Testis (tissue), 5 donors: ENCODE measurements at places on chromosomes 7 and 10. TPM values are rescaled to one million over a fixed set of nuclear protein-coding genes. Genes with fewer than 3 reads are reported as not detected.

GRCh38 chr7:108492742-108493141 lies 33.2 kb downstream of the PNPLA8 start:
- DNase-seq, result no peak

- no peak for DNase-seq
Observed at GRCh38 chr10:110546499-110547110, 20.9 kb upstream of the SMC3 start.

GRCh38 chr7:82358923-82359322 lies 84.7 kb downstream of the CACNA2D1 start:
- no peak for DNase-seq

The SPDYE2 gene
- 19.5 TPM for polyA plus RNA-seq

The GHITM gene
- polyA plus RNA-seq, result 284 TPM

DNA sequence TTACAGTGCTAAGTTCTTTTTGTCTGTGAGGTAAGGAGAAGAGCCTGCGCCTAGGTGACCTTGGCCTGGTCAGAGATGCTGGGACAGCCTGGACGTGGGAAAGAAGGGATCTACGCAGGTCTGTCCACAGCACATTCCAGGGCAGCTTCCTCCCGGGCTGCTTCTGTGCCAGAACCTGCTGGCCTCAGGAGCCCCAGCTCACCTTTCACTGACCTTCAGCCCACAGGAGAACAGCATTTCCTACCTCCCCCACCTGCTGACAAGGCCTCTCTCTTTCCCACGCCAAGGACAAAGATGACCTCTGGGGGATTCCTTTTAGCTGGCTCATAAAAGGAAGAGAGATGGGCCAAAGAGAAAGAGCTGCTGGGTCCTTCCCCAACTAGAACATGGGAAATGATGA lies 260.6 kb downstream of the KCNMA1 start:
- no peak for DNase-seq

DNA sequence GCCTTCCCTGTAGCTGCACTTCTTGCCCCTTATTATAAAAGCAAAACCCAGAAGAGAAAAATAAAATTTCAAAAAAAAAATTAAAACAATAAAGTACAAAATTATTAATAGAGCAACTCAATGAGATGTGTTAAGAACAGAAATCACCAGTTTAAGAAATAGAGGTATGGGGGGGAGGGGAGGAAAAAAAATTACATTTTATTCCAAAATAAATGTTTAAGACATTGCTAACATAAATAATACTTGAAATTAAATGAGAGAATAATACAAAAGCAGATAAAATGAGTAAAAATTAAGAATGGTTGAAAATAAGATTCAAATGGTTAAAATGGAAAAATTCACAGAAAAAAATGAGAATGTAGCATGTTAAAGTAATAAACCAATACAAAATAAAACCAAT lies 3.1 kb downstream of the IFIT2 start:
- no peak for DNase-seq

The SMKR1 gene
- 231 TPM for polyA plus RNA-seq

GRCh38 chr10:4990217-4990616 lies 13.4 kb downstream of the AKR1C2 start:
- no peak for DNase-seq

The GPNMB gene
- 81.9 TPM for polyA plus RNA-seq

DNA sequence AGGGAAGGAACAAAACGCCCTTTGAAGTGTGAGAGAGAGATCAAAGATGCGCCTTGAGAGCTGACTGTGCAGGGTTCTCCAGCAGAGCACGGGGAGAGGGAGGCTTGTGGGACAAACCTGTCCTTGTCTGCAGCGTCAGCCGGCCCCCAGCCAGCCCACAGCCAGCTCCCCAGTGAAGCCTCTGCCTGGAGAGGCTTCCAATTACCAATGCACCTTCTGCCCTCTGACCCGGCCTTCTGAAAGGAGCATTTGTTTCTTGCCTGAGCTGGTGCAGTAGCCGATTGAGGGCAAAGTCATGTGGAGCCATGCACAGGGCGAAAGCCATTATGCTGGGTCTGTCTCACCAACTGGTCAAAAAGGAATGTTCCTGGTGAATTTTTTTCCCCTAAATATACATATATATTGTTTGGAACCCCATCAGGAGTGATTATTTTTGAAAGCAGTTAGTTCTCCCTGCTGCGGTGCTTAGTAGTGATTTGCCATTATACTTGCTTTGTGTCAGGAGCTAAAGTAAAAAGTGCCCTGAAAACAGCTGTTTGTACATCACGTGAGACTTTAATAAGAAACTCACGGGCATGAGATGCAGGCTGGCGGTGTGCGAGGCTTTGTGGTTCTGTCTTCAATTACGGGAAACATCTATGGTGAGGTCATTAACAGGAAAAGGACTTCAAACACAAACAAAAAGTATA lies 268.6 kb downstream of the KLF6 start:
- no peak for DNase-seq

- no peak for DNase-seq
Observed at GRCh38 chr7:45292481-45292880, 134.9 kb downstream of the RAMP3 start.

The EIF5AL1 gene
- polyA plus RNA-seq, result 24.4 TPM

GRCh38 chr7:34845666-34846361 lies 187.8 kb downstream of the NPSR1 start:
- DNase-seq, result no peak

The CPVL gene
- polyA plus RNA-seq, result 55.1 TPM

The PNLIP gene
- polyA plus RNA-seq, result not detected

The MACROH2A2 gene
- polyA plus RNA-seq, result 31.0 TPM

DNA sequence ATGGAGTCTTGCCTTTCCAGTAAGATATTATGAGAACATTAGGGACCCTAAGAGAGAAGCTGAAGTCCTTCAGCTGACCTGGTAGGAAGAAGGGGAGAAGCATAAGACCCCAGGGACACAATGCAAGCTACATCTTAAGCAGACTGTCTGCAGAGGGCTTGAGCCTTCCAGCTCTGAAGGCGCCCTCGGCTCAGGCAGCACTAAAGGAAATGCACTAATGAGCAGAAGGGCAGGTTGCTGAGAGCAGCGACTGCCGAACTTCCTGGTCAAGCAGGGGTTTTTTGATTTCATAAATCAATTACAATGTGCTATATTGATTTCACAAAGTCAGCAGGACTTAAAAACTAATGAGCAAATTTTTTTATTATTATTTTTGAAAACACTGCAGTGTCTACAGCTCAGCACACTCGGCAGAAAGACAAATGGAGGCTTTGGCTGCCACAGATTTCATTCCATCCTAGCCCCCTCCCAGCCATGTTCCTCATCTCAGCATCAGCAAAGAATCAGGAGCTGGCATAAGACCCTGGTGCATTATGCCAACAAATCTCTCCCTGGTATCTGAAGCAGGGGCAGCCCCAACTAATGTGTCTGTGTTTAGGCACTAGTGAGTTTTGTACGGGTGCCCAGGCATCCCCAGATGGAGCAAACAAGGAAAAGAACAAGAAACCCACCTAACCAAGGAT lies 57.1 kb downstream of the LRRTM3 start:
- DNase-seq, result peak; percentile 32
